ENCODE measurements at places on chromosomes 12 and 14.

DNA sequence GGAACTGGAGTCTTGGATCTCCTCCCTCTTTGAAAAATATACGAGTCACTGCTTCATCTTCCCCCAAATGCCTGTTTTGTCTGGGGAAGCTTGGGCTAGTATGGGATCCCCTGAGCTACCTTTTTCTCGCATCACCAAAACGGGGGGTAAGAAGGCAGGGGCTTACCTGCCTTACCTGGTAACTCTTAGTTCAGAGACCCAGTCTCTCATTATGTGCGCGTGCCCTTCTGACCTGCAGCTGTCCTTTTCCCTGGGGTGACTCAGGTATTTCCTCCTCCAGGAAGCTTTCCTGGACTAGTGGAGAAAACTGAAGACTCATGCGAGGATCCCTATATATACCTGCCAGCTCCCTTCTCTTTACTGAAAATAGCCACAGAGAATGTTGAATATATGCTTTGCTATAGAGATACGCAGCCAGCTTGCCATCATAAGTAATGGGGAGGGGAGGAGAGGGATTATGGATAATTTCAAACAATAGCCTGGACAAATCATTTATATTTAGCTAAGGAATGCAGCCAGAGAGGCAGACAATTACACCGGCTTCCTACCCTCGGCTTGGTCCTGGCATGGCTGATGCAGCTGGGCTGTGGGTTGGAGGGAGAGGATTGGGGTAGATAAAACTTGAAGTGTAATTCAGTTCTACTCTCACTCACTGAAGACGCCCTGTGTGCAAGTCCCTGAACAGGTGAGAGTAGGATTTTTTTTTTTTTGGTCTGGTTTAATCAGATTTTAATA lies 1.1 kb downstream of the TSPAN9 start:
- DNase-seq, result no peak

GRCh38 chr12:88944397-88944796 lies 364.1 kb upstream of the KITLG start:
- DNase-seq, result no peak

DNA sequence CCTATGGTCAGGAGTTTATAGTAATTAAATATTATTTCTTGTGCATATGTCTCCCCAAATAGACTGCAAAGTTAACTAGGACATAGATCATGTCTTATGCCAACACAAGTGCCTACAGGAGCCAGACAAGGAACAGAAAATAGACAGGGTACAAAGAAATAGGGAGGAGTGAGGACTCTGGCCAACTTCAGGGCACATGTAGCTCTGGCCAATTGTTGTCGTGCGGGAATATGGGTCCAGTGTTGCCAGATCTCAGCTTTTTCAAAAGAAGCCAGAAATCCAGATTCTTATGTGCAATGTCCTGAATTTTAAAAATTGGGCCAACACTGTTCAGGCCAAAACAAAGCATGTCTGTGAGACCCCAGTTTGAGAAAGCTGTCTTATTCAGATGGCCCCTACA lies 68.7 kb downstream of the RFX4 start:
- no peak for DNase-seq

DNA sequence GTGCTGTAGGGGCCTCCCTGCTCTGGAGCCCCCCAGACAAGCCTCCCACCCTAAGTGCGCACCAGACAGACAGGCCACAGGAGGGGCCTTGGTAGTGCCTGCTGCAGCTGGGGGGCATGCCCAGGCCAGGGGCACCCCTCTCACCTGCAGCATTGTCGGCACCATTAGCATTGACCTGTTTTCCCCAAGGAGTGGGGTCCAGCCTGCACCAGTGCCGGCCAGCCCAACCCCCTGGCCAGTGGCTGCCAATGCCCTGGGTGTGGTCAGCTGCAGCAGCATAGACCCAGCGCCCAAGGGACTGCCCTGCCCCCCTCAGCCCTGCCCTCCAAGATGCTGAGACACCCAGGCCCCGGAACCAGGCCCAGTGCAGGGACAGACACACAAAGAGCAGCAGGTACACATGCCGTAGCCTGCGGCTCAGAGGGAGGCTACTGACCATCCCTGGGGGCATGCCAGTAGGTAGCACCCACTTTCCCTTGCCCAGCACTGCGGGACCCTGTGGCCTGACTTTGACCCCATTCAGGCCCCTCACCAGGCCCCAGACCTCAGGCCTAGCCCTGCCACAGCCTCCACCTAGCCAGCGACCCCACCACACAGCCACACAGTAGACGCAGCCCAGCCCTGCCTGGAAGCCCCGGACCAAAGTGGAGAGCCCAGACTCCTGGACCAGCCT lies 1.0 kb downstream of the AHNAK2 start:
- no peak for DNase-seq

- no peak for DNase-seq
Observed at GRCh38 chr12:124515981-124516380, 51.4 kb downstream of the NCOR2 start.

DNA sequence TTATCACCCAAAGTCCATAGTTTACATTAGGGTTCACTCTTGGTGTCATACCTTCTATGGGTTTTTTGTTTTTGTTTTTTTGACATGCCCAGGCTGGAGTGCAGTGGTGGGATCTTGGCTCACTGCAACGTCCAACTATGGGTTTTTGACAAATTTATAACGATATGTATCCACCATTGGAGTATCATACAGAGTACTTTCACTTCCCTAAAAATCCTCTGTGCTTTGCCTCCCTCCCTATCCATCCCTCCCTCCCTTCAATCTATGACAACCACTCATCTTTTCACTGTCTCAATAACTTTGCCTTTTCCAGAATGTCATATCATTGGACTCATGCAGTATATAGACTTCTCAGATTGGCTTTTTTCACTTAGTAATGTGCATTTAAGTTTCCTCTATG lies 139.0 kb upstream of the CCDC198 start:
- DNase-seq, result no peak

- DNase-seq, result no peak
Observed at GRCh38 chr14:78904094-78904493, 733.9 kb downstream of the NRXN3 start.

DNA sequence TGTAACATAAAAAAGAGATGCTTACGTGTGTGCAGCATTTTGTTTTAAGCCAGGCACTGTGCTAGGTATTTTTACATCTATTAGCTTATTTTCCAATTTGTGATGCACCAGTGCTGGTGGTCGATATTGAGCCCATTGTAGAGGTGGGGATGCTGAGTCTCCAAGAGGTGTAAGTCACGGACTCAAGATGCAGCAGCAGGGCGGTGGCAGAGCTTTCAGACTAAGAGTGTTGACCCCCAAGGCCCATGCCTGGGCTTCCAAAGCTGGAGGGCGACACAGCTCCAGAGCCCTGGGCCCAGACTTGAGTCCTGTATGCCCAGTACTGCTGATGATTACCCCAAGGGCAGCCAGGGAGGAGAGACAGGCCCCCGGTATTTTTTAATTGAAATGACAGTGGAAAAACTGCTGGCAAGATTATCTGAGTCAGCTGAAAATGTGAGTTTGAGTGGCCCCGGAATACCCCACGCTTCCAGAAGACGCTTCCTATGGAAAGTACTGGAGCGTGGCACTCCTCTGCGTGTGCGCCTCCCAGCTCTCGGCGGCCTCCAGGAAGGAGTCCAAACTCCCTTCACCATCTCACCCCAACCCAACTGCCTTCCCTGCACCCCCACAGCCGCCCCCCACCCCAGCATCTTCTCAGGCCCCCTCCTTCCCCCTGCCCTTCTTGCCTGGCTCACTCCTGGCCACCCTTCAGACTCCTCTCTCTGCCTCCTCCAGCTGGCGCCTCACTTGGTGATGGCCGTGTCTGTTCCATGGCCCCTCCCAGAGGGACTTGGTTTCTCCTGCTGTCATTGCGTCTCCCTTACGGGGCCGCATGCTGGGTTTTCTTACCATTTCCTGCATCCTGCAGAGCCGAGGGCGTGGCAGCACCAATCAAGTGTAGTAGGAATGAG lies 40.7 kb downstream of the ELK3 start:
- DNase-seq, result no peak

GRCh38 chr12:32455607-32456071 lies 56.3 kb downstream of the FGD4 start:
- no peak for DNase-seq
